Activated CD8-positive, alpha-beta memory T cell treated with anti-CD3 and anti-CD28 coated beads, Interleukin-2, amount 50 U/mL, for 4 hours (primary cell): ENCODE measurements at places on chromosomes 2 and 18.

- no peak for DNase-seq
These were observed 80.4 kb upstream of the WDR75 start for GRCh38 chr2:189360861-189361260.

GRCh38 chr2:69774984-69775982, 33.3 kb downstream of the ANXA4 start:
- DNase-seq: no peak

GRCh38 chr18:22282311-22283115, 113.1 kb downstream of the GATA6 start:
- peak; percentile 16 for DNase-seq

GRCh38 chr2:112869258-112869842, 32.8 kb upstream of the IL1B start:
- DNase-seq: no peak
